Mesothelial cell of epicardium (in vitro differentiated cells): ENCODE measurements at places on chromosomes 2 and 18.

- H3K27me3 ChIP-seq: peaks cover 39% of the 10 kb centered on the region
- H3K36me3 ChIP-seq: no peaks in the 10 kb centered on the region
- no peaks in the 10 kb centered on the region for H3K4me1 ChIP-seq
- DNase-seq: no peak
Observed at GRCh38 chr2:240069829-240070228, 16.5 kb upstream of the OR6B3 start.

GRCh38 chr2:66517772-66518171, 82.8 kb downstream of the MEIS1 start:
- H3K36me3 ChIP-seq: peaks cover 33% of the 10 kb centered on the region
- H3K27me3 ChIP-seq: no peaks in the 10 kb centered on the region

DNA sequence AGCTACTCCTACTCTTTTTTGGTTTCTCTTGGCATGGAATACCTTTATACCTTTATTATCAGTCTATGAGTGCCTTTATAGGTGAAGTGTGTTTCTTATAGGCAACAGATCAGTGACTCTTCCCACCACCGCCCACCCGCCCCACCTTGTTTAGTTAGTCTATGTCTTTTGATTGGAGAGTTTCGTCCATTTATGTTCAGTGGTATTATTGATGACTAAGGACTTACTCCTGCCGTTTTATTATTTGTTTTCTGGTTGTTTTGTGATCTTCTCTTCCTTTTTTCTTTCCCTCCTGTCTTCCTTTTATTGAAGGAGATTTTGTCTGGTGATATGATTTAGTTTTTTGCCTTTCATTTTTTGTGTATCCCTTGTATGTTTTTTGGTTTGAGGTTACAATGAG, 179.5 kb downstream of the GULP1 start:
- H3K4me1 ChIP-seq: peaks cover 20% of the 10 kb centered on the region
- no peaks in the 10 kb centered on the region for H3K27me3 ChIP-seq
- no peak overlapping the region for H3K27ac ChIP-seq
- H3K4me3 ChIP-seq: no peak overlapping the region

- no peak overlapping the region for H3K27ac ChIP-seq
- H3K27me3 ChIP-seq: no peaks in the 10 kb centered on the region
- no peak overlapping the region for H3K4me3 ChIP-seq
- H3K4me1 ChIP-seq: peaks cover 34% of the 10 kb centered on the region
- H3K36me3 ChIP-seq: no peaks in the 10 kb centered on the region
- DNase-seq: no peak
Observed at GRCh38 chr2:8545695-8546611, 135.9 kb upstream of the ID2 start.
